ENCODE measurements at places on chromosomes 11 and 22.

DNA sequence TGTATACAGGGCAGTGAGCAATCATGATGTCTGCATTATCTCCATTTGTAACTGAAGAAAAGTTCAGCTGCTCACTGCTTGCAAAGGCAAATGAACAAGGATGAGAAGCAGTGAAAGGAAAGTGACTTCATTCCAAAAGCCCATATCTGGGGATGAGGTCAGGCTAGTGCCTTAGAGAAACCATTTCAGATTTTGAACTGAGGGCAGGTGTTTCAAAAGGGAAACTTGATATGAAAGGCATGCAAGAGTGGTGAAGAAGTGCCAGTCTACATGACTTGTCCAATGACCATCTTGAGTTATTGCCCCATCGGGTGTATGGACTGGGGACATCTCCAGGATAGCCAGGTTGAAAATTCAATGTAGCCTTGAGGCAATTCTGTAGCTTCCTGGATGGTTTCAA, 7.3 kb upstream of the APOL4 start:
- no peak for DNase-seq

DNA sequence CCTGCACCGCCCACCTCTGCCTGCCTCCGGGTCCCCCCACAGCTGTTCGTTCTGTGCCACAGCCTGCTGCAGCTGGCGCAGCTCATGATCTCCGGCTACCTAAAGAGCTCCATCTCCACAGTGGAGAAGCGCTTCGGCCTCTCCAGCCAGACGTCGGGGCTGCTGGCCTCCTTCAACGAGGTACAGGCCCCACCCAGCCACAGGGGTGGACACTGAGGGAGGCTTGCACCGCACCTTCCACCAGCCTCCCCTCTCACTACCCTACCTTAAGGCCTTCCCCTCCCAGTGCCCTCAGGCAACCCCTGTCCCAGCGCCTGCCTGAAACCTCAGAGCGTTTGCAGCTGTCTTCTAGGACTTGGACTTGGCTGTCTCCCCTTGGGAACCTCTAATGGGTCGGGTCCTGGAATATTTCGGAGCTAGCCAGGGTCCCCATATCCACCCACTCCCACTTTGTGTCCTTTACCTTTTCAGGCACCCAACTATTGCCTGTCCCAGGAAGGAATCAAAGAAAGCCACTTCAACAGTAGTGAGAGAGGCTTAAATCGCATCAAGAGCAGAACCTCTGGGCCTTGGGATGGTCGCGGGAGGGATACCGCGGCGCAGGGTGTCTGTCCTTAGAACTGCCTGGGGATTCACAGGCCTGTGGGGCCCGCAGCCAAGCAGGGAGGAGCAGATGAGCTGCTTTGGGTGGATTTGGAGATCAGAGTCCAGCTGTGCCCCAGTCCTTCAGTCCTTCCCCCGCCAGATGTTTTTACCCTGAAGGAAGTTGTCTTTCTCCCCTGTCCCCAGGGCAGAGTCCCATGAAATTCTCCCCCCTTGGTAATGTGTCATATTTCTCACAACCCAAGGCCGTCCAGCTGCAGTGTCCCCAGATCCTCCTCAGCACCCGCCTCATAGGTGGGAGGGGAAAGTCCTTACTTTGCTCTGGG, 13.3 kb downstream of the SLCO2B1 start:
- DNase-seq: no peak

DNA sequence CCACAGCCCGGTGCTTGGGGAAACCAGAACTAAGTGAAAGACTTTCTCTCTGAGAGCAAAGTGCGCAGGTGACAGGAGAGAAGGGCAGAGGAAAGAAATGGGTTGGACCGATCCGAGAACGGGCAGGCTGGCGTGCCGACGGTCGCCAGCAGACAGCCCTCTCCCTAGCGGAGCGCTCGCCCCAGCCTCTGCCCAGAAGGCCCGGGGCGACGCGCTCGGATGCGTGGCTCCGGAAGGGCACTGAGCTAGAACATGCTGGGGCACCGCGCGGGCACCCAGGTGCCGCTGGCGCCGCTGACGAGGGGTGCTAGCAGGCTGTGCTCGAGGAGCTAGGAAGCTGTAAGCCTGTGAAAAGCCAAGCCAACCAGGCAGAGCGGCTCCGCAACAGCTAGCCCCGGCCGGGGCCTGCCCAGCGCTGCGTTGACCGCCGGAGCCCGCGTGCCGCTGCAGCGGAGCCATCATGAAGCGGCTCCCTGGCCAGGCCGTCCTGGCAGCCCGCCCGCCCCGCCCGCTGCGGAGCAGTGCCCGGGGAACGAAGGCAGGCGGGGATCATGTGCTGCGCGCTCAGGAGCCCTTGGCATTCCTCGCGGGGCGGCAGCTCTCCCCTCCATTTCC, 22.1 kb upstream of the RRAS2 start:
- peak; percentile 28 for DNase-seq

GRCh38 chr11:120546312-120547205, 35.0 kb downstream of the GRIK4 start:
- no peak for DNase-seq

DNA sequence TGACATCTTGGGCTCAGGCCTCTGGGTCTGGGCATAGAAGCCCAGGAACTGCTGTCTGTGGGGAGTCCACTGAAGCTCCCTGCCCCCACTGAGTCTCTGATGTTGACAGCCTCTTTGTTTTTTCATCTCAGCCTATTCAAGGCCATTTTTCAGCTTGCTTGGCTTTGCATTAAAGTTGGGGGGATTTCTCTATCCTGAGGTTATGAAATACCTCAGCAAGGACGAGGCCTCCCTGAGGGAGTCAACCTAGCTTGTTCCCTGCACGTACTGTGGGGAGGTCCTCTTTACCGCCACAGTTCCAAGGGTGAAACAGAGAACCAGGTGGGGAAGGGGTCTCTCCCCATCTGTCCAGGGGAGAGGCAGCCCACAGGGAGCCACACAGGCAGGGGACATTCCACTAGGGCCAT, 8.4 kb downstream of the KCNQ1OT1 start:
- DNase-seq: no peak

- no peak for DNase-seq
Observed at GRCh38 chr22:50173983-50174355, 3.4 kb downstream of the PANX2 start.

DNA sequence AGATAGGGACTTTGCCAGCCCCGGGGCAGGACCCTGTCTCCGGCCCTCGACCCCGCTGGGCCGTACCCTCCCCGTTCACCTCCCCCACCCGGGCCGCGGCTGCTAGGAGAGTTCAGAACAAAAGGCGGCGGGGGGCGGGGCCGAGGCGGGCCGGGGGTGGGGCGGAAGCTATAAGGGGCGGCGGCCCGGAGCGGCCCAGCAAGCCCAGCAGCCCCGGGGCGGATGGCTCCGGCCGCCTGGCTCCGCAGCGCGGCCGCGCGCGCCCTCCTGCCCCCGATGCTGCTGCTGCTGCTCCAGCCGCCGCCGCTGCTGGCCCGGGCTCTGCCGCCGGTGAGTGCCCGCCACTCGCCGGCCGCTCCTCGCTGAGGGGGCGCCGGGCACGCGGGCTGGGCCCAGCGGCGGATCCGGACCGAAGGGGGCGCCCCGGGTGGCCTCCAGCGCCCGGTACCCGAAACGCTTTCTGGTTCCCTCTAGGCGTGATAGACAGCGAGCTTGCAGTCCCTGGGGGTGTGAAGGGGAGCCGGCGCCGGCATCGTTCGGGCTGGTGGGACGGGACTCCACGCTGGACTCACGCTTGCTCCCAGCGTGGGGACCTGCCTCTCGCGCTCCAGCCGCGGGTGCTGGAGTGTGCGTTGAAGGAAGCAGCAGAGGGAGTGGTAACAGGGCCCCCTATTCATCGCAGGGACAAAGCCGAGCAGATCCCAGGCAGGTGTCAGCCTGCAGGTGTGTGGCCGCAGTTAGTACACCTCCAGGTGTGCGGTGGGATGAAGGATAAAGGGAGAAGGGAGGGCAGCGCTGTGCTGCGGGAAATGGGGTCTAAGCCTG, at the start of gene MMP11:
Gene MMP11 (plus strand): TSS at position 201 of the 825 bp plus-strand sequence. CDS start 22 bp downstream, at position 223.
- peak; percentile 23 for DNase-seq

DNA sequence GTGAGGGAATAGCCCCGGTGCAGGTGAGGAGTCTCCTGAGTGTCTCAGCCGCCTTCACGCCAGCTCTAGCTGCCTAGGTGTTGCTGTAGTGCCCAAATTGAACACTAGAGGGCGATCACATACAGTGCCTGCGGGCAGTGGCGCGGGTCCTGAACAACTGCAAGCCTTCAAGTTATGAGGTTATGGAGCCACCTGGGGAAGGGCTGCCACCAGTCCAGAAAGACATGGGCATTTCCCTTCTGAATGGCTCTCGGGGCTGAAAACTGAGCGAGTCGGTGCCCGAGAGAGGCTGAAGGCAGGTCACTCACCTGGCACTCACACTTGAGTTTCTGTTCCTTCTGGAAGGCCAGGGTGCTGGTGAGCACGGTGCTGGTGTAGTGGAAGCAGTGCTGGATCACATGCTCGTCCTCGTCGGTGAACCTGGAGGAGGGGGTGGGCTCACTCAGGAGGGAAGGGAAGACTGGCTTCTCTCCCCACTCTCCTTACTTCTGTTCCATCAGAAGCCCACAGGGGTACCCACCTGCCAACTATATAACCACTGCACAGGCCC, 88.4 kb downstream of the PDE2A start:
- peak; percentile 57 for DNase-seq

DNA sequence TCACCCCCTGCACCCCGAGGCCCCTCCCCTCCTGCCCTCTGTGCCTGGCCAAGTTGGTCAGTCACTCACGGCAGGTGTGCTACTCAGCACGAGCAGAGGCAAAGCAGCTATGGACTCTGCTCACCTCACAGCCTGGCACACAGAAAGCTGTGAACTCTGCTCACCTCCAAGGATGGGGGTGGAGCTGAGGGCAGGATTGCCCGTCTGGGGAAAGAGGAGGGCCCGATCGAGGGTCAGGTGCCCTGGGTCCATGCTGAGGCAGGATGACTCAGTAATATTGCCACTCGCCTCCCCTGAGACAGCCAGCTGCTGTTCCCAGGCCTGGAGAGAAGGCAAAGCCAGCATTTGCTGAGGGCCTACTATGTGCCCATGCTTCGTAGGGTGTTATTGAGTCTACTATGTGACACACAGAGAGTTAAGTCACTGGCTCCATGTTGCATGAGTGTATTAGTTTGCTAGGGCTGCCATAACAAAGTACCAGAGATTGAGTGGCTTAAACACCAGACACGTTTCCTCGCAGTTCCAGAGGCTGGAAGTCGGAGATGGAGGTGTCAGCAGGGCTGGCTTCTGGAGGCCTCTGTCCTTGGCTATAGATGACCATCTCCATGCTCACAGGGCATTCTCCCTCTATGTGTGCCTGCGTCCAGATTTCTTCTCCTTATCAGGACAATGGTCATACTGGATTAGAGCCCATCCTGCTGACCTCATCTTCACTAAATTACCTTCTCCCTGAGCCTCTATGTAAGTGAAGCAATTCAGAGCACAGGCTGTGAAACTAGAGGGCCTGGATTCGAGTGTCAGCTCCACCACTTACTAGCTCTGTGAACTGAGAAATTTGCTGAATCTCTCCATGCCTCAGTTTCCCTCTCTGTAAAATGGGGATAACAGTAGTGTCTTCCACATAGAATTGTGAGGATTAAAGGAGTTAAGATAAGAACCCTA, 13.2 kb upstream of the TSKU start:
- no peak for DNase-seq

- DNase-seq: no peak
Observed at GRCh38 chr11:45664376-45665205, 831 bp downstream of the CHST1 start.

DNA sequence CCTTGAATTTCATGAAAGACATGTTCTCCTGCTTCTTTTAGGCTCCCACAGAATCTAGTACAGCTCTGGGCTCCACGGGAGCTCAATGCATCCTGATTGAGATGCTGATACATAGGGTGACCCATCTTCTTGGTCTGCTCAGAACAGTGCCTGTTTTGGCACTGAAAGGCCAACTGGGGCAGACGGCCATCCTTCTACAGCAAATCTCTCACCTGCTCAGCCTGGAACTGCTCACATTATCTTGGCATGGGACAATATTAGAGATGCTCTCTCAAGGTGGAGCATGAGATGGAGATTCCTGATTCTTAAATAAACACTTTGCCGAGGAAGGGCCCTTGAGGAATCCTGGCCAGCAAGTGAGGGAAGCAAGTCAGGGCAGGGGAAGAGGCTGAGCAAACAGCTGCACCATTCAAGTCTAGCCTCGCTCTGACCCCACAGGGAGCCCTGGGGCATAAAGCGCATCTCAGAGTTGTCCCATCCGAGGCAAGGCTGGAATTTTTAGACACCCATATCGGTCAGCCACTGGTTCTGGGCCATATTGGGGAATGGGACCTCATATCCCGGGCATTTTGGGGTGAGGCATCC, 58.4 kb upstream of the CSNK2A3 start:
- no peak for DNase-seq

GRCh38 chr11:33663121-33663520, 37.5 kb downstream of the C11orf91 start:
- DNase-seq: no peak

- DNase-seq: no peak
Observed at GRCh38 chr11:96388891-96389719, 607 bp downstream of the CCDC82 start.

DNA sequence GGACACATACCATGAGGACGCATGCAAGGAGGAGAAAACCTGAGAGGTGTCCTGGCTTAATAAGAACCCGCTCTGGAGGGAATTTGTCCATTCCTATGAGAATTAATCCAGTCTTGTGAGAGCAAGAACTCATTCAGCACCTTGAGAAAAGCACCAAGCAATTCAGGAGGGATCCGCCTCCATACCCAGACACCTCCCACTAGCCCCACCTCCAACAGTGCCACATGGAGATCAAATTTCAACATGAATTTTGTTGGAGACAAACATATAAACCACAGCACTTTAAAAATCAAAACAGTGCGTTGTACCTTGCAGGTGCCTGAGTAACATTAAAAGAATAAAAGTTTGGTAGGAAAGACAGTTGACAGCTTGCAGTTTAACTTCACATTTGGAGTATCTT, 11.4 kb downstream of the UBE4A start:
- no peak for DNase-seq

DNA sequence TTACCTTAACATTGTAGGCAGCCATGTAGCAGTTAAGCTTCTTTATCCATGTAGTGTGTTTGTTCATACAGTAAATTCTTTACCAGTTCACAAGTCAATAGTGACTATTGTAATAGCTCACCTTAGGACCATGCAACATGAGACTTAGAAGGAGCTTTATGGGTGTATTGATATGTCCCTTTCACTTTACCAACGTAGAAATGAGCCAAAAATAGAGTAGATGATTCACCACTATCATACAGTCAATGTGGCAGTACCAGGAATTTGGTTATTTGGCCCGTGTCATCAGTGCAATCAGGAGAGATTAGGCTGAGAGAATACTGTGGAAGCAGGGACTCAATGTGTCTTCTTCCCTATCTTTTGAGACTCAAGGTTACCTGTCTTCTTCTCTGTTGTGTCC, 4.7 kb downstream of the ZDHHC13 start:
- DNase-seq: no peak

GRCh38 chr11:69035946-69036340, 12.8 kb upstream of the TPCN2 start:
- DNase-seq: no peak

- DNase-seq: no peak
Observed at GRCh38 chr11:47271328-47271727, 1.4 kb downstream of the MADD start.

GRCh38 chr11:71265559-71266092, 13.2 kb upstream of the SHANK2 start:
- DNase-seq: no peak

- DNase-seq: no peak
Observed at GRCh38 chr11:78080084-78080817, 589 bp upstream of the NDUFC2 start.

GRCh38 chr11:10797531-10797930, 11.2 kb downstream of the EIF4G2 start:
- DNase-seq: no peak

GRCh38 chr11:111221208-111221607, 24.3 kb upstream of the POU2AF2 start:
- DNase-seq: no peak

Data from stimulated activated CD4-positive, alpha-beta T cell treated with anti-CD3 and anti-CD28 coated beads, Interleukin-1b, Interleukin-23, amount 100 ng/mL, for 48 hours (primary cell).